ENCODE measurements at places on chromosomes 11 and 22.

- peak; percentile 81 for DNase-seq
These were observed at the start of gene BRMS1 for GRCh38 chr11:66344550-66345315. Gene BRMS1 (minus strand): TSS chr11:66345104. CDS start chr11:66342234, 2,870 bp downstream.

GRCh38 chr22:27455526-27455925, 346.0 kb downstream of the MN1 start:
- DNase-seq: no peak

GRCh38 chr11:85132851-85133585, 494.1 kb downstream of the DLG2 start:
- DNase-seq: no peak

GRCh38 chr22:38153821-38154562, 27.6 kb downstream of the PLA2G6 start:
- DNase-seq: no peak

DNA sequence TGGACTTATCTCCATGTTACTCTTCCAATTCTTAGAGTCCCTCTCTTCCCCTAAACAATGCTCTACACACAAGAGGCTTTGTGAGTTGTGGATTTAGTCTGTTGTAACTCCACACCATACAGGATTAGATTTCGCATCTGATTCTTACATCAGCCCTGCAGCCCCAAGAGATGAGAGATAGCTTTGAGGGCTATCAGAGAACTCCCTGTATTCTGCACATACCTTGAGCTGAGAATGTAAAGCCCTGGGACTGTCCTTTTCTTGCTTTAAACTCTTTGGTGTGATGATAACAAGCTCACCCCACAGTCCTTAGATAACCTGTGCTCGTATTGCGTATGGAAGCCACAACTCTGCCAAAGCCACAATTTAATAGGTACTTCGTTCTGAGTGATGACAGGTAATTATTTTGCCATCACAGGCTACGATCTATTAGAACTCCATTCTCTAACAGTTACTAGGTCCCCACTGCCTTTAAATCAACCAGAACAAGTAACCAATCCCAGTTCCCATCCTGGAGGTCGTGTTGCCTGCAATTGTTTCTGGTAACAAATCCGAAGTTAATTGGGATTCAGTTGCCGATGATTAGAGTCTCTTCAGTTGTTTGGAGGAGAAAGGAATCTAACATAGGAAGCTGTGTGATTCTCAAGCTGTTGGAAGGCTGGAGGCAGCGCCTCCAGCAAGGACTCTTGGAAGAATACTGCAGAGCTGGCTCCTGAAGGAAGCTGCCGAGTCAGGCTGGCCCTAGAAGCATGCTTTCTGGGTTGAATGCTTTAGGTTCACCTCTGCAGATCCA, 1.3 kb upstream of the PARVG start:
- DNase-seq: no peak

- no peak for DNase-seq
These were observed 123.9 kb upstream of the NCAM1 start for GRCh38 chr11:112837162-112837826.

- DNase-seq: no peak
These were observed 160.1 kb downstream of the SWAP70 start for GRCh38 chr11:9823887-9824385.

- no peak for DNase-seq
These were observed at the start of gene DCHS1 for GRCh38 chr11:6655790-6656583. Gene DCHS1 (minus strand): TSS chr11:6655809. CDS start chr11:6641613, 14,196 bp downstream.

- DNase-seq: no peak
These were observed 118.2 kb downstream of the ABTB2 start for GRCh38 chr11:34239465-34240149.

DNA sequence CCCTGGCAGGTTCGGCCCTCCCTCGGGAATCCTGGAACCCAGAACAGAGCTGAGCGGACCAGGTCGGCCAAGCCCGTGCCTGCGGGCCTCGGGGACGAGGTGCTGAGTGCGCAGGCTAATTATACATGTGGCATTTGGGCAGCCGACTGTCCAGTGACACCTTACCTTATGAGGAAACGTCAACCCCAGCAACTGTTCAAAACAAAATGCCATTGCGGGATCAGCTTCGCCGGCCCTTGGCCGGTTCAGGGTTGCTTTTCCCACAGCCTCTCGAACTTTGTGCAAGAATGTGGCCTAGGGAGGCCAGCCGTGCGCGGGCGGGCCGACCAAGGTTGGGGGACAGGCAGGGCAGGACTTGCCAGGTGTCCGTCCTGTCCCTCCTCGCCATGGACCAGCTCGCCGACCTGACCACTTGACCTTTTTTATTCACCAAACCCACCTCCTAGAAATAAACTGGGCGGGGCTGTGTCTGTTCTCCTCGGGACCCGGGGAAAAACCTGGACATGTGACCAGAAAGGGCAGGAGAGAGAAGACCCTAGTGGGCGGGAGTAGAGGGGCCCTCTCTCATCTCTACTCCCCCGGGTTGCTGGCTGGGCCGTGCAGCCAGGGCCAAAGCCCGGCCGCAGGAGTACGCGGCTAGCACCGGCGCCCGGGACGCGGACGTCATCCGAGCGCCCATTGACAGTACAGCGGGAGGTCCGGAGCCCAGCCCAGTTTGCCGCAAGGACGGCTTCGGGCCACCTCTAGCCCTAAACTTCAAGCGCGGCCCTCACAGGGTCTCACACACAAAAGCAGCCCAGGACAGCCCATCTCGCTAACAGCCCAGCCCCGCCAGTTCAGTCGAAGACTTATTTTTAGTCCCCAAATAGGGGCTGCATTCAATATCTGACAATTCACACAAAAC, 134.3 kb upstream of the C11orf58 start:
- DNase-seq: no peak

DNA sequence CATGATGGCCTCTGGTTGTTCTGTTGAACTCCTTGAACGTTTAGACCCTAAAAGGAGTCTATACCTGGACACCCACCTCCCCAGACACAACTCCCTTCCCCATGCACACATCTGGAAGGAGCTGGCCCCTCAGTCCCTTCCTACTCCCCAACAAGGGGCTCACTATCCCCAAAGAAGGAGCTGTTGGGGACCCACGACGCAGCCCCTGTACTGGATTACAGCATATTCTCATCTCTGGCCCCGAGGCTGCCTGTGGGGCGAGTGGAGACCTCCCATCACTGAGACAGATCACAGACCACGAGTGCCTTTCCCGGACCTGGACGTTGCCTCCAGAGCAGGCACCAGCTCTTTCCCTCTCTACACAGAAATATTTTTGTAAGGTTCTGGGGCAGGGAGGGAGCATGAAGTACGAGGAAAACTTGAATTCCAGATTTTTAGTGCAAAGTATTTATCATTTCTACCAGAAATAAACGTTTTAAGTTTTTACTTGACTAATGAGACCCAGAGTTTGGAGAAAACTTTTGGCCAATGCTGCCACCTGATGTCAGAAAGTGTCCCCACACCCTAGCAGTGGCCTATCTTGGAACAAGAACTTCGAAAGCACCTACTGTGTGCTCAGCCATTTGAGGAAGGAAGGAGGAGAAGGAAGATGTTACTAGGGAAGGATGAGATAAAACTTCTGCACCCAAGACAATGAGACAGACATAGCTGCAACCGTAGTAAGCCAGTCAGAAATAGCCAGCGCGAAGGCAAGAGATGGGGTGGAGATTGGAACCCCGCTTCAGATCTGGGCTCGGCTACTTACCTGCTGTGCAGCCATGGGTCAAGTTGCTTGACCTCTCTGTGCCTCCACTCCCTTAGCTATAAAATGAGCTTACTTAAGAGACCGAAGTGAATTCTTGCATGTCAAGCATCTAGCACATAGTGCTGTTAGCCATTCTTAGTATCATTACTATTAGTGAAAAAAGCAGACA, 10.2 kb upstream of the POU2F3 start:
- no peak for DNase-seq

DNA sequence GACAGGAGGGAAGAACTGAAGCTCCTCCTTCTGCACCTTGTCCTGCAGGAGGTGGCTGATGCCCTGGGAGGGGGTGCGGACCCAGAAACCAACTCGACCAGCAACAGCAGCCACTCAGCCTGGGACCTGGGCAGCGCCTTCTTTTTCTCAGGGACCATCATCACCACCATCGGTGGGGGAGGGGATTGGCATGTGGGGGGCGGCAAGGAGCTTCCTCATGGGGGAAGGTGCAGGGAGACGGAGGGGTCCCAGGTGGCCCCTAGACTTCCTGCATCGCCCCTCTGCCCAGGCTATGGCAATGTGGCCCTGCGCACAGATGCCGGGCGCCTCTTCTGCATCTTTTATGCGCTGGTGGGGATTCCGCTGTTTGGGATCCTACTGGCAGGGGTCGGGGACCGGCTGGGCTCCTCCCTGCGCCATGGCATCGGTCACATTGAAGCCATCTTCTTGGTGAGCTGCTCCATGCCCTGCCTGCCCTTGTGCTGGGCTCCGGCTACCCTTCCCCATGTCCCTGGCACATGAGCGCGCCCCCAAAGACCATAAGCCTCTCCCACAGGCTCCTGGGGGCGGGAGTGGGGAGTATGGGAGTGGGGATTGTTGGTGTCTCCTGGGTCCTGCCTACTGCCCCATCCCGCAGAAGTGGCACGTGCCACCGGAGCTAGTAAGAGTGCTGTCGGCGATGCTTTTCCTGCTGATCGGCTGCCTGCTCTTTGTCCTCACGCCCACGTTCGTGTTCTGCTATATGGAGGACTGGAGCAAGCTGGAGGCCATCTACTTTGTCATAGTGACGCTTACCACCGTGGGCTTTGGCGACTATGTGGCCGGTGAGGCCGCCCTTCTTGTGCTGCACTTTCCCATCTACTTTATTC, 3.1 kb upstream of the CATSPERZ start:
- no peak for DNase-seq

DNA sequence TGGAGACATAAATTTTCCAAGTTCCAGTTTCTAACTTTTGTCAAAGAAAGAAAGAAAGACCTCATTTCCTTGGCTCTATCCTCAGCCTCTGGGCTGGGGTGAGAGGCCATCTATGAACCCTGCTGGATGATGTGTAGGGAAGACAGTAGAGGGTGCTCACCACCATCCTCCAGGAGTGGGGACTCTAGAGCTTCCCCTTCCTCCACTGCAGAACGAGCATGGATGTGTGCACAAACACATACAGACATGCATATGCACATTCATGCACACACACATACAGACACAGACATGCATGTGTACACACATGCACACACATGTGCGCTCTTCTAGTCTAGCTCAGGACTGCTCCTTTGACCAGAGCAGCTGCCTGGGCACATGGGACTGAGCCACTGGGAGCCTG, 565.8 kb downstream of the BUD13 start:
- no peak for DNase-seq

GRCh38 chr11:57647960-57648800, 1.5 kb downstream of the YPEL4 start:
- no peak for DNase-seq

DNA sequence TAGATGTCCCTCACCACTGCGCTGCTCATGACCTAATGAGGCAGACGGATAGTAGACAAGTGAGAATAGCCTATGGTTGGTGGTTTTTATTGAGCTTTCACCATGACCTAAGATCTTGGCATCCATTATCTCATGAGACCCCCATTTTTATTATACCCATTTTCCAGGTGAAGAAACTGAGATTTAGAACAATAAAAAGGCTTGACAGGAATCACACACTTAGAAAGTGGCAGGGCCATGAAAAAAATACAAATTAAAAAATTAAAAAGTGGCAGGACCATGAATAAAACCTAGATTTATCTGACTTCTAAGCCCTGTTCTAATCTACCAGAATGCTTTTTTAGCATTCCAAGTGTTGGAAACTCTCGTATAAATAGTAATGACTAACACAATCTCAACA, 1.1 kb downstream of the LRRC55 start:
- no peak for DNase-seq

Data from stimulated activated CD4-positive, alpha-beta T cell treated with anti-CD3 and anti-CD28 coated beads, Interleukin-1b, Interleukin-23, amount 100 ng/mL, for 1 hour (primary cell).